ENCODE measurements at places on chromosomes 7 and 10.

GRCh38 chr10:48498940-48499510, 105.8 kb downstream of the ARHGAP22 start:
- no peak for DNase-seq

DNA sequence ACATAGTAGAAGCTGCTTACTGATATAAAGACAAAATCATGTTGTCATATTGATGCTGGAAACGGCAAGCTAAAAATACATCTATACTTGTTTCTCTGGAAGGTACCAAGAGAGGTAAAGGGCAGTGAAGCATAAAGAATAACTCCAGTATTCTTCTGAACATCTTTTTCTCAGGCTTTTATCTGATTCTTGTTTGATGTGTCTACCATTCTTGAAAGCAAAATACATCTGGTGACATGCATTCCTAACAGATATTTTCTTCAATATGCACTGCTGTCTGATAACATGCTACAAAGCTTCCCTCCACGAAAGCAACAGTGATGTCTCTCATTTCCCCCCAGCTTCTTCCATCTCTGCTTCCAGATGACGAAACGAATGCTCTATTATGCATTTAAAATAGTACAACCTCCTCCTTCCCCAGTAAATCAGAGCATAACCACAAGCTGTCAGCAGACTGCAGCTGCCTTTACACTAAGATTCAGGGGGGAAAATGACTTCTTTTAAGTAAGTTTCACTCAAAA, 100.8 kb downstream of the ARHGAP21 start:
- no peak for DNase-seq

DNA sequence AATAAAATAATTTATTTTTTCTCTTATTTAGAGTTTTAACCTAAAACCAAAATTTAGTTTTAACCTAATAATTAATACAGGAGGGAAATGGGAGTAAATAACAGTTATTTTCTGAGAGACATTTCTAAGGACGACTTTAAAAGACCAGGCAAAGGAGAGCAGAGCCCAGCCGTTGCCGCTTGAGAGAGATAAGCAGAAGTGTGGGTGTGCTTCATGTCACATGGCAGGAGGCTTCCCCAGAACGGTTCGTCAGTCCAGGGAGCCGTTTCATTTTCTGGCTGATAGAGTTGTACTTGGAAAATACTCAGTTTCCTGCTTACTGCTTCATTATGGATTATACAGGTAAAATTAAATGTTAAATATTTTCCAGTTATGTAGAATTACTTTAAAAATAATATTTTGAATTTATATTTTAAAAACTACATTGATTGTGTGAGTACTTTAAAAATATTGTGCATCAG, 61.4 kb downstream of the ST7 start:
- no peak for DNase-seq

- no peak for DNase-seq
Measured at GRCh38 chr7:129836983-129837382, 115.8 kb downstream of the UBE2H start.

- DNase-seq = no peak
Measured at GRCh38 chr10:33145451-33146188, 187.6 kb upstream of the ITGB1 start.

DNA sequence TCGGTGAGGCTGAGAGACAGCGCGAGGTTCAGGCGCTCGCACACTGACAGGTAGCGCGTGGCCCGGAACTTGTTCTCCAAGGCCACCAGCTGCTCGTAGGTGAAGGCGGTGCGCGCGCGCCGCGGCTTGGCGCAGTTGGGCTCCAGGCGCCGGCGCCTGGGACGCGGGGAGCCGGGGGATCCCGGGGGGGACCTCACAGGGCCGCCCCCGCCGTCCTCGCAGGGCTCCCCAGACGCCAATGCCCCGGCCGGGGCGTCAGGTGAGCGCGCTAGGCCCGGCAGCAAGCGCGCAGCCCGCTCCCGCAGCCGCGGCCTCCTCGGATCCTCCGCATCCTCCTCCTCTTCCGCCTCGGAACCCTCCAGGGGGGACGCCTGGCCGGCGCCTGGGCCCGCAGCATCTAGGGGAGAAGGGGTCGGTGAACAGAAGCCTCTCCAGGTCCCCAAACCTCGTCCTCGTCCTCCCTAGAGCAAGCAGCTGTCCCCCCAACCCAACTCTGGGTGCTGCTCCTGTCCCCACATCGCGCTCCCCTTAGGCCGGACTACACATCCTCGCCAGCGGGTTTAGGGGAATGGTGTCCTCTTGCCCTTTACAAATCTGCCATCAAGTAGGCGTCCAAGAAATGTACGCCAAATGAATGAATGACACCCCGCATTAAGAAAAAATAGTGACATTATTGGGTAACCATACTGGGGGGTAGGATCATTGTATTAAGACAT, 1.9 kb downstream of the NKX1-2 start:
- DNase-seq = no peak

DNA sequence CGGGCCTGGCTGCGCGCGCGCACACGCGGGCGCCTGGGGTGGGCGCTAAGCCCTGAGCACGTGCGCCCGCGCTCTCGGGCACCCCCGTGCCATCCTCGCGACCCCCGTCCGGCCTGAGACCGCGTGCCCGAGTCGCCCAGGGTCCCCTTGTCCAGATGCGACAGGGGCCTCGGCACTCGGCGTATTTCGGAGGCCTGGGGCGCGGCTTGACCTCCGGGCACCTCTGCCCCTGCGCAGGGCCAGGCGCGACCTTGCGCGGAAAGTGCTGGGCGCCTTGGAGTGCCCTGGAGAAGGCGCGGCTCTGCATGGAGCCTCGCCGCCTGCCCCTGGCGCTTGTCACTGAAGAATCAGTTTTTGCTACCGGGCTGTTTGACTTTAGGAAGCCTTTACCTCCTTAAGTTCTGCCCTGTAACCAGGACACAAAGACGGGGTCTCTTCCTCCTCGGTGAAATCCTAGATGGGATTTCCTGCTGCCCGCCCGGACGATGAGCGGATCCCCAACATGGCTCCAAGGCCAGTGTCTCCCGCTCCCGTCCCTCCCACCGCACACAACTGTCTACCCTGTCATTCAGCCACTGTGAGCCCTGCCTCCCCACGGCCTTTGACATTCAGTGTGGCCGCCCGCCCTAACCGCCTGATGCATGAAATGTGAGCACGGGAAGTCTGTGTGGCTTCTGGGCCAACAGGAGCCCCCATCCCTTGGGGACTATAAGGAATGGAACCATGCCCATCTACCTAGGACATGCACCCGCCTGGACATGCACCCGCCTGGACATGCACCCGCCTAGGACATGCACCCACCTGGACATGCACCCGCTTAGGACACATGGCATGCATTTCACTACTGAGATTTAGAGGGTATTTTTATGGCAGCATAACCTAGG, 1.1 kb upstream of the STK32C start:
- no peak for DNase-seq

GRCh38 chr10:5679606-5680005, 5.0 kb upstream of the TASOR2 start:
- no peak for DNase-seq

GRCh38 chr10:51321980-51322379, 247.7 kb downstream of the PRKG1 start:
- no peak for DNase-seq

- no peak for DNase-seq
Measured at GRCh38 chr7:24241206-24241605, 42.8 kb upstream of the NPY start.

- no peak for DNase-seq
Measured at GRCh38 chr10:127024685-127025435, 119.6 kb downstream of the DOCK1 start.

- no peak for DNase-seq
Measured at GRCh38 chr10:4826792-4827324, 851 bp downstream of the AKR1E2 start.

DNA sequence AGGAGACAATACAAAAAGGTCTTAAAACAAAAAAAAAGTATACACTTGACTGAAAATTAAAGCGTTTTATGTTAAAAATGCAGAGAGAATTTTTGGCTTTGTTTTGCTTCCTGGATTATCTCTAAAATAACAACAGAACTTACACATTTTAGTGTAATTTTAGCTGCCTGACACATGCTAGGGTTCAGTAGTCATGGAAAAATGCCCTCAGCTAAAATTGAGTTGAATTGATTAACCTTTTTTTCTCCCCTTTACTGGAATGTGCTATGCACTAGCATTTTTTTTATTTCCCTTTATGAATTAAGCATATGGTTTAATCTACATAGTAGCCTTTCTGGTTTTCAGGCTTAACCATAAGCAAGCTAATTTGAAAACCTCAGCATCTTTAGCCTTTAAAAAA, 89.9 kb downstream of the ZNF277 start:
- DNase-seq = no peak

- DNase-seq = no peak
Measured at GRCh38 chr10:95297402-95297801, 6.6 kb upstream of the PDLIM1 start.

DNA sequence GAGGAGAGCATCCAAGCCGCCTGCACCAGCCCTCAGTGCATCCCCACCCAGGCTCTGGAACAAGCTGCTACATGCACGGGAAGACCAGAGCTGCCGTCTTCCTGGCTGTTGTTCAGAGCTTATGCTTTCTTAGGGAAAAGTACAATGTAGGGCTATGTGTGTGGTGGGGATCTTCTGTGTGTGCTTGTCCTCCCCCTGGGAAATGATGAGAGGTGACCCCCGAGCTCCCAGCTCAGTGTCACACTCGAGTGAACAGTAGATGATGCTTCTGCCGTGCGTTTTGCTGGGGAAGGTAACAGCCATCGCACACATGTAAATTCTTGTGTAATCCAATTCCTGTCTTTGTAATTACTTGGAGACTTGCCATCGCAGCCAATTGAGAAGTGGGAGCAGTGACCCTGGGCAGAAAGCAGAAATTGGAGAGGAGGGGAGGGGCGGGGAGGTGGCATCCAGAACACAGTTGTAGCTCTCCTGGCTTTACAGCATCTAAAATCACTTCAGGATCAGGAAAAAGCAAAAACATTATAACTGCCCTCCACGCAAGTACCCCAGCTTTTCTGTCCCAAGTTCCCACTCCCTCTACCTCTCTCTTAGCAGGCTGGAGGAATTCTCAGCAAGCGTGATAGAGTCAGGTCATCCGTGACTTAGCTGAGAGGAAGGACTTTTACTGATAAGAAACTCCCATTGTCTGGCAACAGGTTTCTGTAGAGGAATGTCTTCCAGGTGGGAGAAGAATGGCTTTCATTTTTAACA, 149.6 kb downstream of the TCF7L2 start:
- no peak for DNase-seq

DNA sequence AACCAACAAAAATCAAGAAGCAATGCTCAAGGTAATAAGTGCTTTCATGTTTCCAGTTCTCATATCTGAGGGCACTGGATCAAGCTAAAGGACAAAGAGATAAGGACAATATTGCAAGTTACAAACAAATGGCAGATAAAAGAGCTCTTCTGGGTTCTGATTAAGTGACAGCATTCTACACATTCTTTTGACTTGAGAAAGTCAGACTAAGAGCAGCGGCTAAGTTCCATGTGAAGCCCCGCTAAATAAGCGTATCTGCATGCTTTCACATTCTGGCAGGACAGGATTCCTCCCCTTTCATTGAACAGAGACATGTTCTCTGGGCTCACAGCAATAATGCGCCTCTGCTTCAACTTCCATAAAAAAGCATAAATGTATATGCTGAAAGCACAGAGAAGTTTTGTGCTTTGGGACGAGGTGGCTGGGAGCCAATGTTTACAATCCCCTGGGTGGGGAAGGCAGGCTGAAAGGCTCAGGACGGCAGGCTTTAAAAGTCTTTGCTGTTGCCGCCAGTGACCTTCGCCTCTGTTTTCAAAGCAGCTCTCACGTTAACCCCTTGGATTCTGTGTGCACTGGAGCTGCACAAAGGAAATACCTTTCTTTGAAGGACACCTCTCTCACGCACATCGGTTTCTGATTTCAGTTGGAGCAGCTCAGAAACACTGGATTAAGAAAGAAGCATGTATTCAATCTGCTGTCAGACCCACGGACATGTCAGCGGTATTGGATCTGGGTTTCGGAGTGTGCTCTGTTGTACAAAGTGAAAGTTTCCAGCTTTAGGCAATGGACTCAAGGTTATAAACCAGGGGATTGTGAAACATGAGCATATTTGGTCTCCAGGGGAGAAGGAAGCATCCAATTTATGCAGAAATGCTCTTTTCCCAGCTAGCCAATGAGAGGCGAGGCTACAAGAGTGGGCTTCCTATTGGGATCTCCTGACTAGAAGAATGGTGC, 105.4 kb upstream of the FAM133B start:
- DNase-seq = no peak

- no peak for DNase-seq
Measured at GRCh38 chr10:98470850-98471249, 24.1 kb upstream of the HPS1 start.

- no peak for DNase-seq
Measured at GRCh38 chr10:104002911-104003310, 36.0 kb downstream of the SLK start.

- DNase-seq = no peak
Measured at GRCh38 chr7:55374213-55374612, 9.1 kb downstream of the LANCL2 start.

DNA sequence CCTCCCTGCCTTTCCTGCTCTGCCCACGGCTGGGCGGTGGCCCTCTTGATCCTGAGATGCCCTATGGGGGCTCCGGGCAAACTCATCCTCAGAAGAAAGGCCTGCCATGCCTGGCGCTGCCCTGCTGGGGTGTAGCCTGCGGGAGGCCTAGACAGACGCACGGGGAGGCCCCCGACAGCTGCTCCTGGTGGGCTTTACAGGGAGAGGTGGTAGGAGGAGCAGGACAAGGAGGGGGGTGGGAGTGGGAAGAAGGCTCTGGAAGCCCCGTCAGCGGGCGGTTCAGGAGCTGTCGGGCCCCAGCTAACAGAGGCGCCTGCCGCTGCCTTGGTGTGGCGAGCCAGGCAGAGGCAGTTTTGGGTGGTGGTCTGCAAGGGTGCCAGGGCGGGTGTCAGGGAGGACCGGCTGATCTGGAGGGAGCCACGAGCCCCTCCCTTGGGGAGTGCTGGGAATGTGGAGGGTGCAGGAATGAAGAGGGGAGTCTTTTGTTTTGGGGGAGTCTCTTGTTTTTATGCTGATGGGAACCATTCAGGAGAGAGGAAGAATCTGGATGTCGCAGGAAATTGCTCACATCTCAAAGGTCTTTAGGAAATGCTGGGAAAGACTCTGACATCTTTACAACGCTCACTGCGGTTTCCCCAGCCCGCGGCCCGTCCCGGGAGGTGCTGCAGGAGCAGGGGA, 63.5 kb downstream of the CFAP46 start:
- DNase-seq = no peak

DNA sequence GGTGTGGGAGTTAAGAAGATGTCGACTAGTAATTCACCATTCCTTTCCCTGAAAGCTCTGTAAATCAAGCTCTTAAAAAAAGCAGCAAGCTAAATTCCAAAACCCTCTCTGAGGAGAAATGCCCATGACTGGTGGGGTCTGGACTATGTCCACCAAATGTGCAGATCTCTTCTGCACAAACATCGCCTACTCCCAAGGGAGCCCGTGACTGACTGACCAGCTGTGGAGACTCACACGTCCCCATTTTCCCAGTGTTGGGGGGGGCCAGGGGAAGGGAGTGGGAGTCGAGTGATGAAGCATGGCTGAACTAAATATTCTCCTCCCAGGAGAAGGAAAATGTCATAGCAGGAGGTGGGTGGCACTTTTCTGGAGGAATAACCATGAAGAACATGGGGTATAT, 164.1 kb upstream of the HPS1 start:
- DNase-seq = no peak

- no peak for DNase-seq
Measured at GRCh38 chr10:45811075-45811474, 36.2 kb downstream of the AGAP4 start.

All from NCI-H1417 treated with DMSO at 0.1 percent for 48 hours (cell line).